ENCODE measurements at places on chromosomes 4 and X.

GRCh38 chr4:184503869-184504300 lies 29.5 kb upstream of the IRF2 start:
- peak; percentile 60 for DNase-seq

GRCh38 chr4:89863533-89863932 lies 26.6 kb upstream of the SNCA start:
- DNase-seq = no peak

DNA sequence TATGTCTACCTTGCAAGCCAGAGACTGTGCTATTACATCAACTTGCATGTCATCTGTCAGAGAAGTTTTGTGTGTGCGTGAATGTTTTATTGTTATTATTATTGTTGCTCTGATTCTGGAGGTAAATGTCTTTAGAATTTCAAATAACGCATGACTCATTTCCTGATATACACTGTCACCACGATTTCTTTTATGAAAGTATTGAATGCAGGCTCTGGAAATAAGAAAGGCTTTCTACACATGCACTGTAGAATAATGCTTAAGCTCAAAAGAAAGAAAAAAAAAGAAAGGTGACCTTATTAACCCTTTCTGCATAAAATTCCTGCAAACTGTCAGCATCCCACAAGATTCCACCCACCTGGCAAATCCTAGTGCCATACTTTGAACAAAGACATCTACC lies 632.9 kb downstream of the ZNF674 start:
- no peak for DNase-seq

- DNase-seq = no peak
These were observed 13.3 kb upstream of the AGA start for GRCh38 chr4:177455561-177455970.

DNA sequence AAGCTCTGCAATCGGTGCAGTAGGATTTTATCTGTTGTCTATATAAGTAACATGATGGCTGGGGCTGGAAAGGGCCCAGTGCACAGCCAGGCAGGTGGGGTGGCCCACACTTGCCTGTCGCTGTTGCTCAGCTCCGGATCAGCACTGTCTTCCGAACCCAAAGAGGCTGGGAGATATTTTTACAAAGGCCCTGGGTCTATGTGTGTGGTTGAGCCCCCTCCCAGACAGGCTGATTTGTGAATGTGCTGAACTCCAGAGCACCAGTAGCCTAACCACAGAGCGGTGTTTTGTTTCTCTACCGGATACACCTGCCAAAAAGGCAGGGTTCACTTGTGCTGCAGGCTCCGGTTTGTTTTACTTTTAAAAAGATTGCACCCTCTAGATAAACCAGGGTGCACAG lies 33.5 kb upstream of the CHRNA9 start:
- DNase-seq = no peak

- DNase-seq = no peak
These were observed 72.3 kb downstream of the NR3C2 start for GRCh38 chr4:148369919-148370318.

- no peak for DNase-seq
These were observed 680.6 kb downstream of the IQCM start for GRCh38 chr4:149135062-149135461.

DNA sequence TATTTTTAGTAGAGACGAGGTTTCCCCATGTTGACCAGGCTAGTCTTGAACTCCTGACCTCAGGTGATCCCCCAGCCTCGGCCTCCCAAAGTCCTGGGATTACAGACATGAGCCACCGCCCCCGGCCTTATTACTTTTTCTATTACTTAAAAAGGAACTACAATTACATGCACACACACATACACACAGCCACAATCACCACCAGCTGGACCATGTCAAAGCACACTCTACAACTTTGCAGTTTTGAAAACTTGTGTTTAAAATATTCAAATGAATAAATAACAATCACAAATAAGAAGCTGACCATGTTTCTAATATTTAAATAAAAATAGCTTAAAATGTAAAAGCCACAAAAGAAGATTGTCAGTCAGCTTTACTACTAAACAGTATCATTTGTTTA lies 23.4 kb downstream of the SLC10A7 start:
- no peak for DNase-seq

DNA sequence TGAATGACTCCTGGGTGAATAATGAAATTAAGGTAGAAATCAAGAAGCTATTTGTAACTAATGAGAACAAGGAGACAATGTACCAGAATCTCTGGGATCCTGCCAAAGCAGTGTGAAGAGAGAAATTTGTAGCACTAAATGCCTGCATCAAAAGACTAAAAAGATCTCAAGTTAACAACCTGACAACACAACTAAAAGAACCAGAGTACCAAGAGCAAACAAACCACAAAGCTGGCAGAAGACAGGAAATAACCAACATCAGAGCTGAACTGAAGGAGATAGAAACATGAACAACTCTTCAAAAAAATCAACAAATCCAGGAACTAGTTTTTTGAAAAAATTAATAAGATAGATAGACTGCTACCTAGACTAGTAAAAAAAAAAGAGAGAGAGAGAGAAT lies 8.4 kb downstream of the CFAP299 start:
- DNase-seq = no peak

GRCh38 chr4:101345596-101346350 lies 1.6 kb downstream of the PPP3CA start:
- peak; percentile 67 for DNase-seq

DNA sequence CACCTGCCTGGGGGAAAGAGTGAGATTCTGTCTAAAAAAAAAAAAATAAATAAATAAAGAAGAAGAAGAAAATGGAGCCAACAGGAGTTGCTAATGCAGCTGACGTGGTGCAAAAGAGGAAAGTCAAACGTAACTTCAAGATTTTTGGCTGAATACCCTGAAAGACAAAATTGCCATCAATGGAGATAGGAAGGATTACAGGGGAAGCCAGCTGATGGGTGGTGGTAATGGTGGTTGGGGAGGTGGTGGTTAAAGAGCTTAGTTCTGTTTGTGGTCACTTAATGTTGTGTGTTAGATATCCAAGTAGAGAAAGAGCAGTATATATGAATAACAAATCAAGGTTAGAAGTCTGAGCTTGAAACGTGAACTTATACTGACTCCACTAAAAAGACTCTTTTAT lies 225.4 kb downstream of the ARHGAP24 start:
- DNase-seq = no peak

DNA sequence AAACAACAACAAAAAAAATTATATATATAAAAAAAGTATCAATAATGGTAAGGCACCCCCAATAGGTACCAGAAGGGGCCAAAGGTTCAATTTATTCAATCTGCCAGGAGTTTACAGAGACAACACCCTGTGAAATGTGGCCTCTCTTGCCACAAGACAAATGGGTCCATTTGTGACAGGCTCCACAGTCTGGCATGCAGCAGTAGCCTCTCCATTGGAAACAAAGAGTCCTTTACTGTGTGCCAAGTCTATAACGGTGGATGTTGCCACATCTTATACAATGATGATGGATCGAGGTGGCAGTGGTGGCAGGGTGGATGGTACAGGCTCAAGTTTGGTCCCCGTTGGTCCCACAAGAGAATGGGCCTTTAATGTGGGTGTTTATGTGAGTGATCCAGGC lies 70.1 kb upstream of the SH3RF1 start:
- no peak for DNase-seq

GRCh38 chrX:130139474-130140201 lies 26.0 kb downstream of the AIFM1 start:
- no peak for DNase-seq

DNA sequence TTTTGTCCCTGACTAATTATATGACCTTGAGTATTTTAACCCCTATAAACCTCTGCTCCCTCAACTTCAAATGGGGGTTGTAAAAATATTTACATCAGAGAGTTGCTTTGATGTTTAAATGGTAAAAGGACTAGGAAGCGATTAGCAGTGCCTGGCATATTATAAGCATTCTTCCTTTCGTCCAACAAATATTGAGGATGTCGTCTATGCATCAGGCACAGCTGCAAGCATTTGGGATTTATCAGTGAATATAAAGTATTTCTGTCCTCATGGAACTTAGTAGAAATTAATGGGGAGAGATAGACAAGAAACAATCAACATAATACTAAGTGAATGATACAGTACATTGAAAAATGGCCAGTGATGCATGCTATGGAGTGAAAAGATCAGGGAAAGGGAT lies 115.5 kb upstream of the EDNRA start:
- DNase-seq = no peak

DNA sequence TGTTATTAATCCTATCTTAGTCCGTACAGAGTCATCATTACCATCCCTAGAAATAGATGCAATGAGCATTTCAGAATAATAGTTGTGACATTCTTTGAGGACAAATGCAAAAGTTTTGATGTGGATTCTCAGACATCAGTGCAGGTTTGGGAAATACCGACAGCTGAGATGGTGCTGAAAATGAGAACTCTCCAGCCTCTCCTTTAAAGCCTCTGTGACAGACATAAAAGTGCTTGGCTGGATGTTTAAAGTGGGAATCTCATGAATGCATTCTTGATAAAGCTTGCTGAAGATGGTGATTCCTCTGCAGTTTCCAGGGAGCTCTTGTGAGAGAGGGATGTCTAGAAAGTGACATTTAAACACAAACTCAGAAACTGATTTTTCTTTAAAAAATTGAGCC lies 35.0 kb upstream of the SLC7A11 start:
- DNase-seq = no peak

- peak; percentile 42 for DNase-seq
These were observed 22.8 kb downstream of the STAP1 start for GRCh38 chr4:67581208-67581857.

GRCh38 chr4:15434676-15435075 lies 6.8 kb downstream of the C1QTNF7 start:
- no peak for DNase-seq

DNA sequence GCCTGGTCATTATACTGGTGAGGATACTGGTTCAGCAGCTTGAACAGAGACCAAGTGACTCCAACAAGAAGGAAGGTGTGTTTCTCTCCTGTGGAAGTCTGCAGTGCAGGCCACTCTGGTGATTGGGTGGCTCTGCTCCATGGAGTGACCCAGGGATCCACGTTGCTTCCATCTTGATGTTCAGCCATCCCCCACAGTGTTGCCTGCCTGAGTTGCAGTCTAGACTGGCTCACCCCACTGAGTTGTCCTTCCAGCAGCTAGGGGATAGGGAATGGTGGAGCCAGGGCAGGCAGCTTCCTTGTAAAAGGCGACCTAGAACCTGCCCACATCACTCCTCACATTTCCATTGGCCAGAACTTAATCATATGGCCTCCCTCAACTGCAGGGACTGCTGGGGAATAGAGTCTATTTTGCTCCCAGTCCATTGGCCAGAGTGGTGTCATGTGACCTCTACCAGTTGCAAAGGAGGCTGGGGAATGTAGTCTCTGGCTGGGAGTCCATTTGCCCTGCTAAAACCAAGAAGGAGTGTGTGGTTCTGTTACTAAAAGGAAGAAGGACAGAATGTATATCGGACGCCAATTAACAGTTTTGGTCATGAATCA lies 8.0 kb downstream of the MAN2B2 start:
- no peak for DNase-seq

- DNase-seq = no peak
These were observed 282.5 kb downstream of the TMA16 start for GRCh38 chr4:163776957-163777356.

DNA sequence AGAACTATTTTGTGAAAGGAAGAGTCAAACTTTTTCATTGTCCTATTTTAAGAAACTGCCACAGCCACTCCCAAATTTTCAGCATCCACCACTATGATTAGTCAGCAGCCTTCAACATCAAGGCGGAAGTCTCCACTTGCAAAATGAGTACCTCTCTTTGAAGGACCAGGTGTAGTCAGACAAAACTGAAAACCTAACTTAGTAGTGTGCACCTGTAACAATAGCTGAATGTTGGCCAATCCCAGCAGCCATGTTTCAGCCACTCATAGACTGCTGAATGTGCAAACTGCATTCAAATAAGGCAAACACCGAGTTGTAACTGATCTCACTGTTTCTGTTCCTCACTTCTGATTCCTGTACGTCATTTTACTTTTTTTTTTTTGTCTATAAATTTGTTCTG lies 341.1 kb downstream of the IL15 start:
- DNase-seq = no peak

DNA sequence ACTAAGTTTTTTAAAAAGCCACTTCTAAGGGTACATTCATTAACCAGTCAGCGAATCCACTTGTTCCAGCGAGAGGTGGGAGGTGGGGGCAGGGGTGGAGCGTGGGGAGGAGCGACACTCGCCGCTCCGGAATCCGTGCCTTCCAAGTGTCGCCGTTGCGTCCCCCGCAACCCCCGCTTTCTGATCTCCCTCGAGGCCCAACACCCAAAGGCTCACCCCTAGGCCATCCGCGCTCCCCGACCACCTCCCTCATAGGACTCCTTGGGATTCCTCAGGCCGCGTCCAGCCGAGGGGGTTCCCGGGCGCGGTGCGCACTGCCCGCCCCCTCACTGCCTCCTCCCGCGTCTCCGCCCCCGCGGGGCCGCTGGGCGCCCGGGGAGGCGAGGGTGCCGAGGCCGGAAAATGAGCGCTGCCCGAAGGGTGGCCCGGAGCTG lies 108.1 kb upstream of the STOX2 start:
- DNase-seq = no peak
